ENCODE measurements at places on chromosomes 11 and 22. TPM values are rescaled to one million over a fixed set of nuclear protein-coding genes. Genes with fewer than 3 reads are reported as not detected.

NRGN gene
- total RNA-seq: 0.51 TPM

DEPDC7 gene
- 2.0 TPM for total RNA-seq

ANO3 gene
- not detected for total RNA-seq

BSX gene
- not detected for total RNA-seq

GRM5 gene
- total RNA-seq: not detected

MUS81 gene
- total RNA-seq: 26.4 TPM

USP28 gene
- total RNA-seq: 94.0 TPM

CKAP5 gene
- 43.6 TPM for total RNA-seq

CSF2RB gene
- total RNA-seq: 2.0 TPM

MCAM gene
- total RNA-seq: 102 TPM

PHLDB1 gene
- total RNA-seq: 25.7 TPM

EPS8L2 gene
- total RNA-seq: 1.6 TPM

OR10D3 gene
- not detected for total RNA-seq

MS4A12 gene
- 0.75 TPM for total RNA-seq
